ENCODE measurements at places on chromosomes 7 and 10.

DNA sequence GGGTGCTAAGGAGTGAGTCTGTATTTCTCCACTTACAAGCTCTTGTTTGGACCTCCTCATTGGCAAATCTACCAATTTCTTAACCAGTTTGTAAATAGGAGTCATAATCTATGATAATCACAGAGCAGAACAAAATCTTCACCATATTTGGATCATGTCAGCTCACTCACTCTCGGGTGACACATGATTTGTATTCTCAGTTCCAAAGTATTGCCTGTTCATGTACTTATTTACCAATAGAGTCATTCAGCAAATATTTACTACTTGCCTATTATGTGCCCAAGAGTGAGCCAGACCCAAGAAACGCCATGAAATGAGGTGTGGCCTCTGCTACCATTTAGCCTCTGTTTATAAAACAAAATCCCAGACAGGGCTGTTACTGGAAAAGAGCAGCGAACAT is 114.8 kb downstream of the TSPAN12 start:
- no peak for DNase-seq

- no peak for DNase-seq
These were observed 152.7 kb downstream of the ZNF438 start for GRCh38 chr10:30878920-30879319.

GRCh38 chr10:33208166-33208565 is 126.3 kb downstream of the NRP1 start:
- no peak for DNase-seq

- DNase-seq = no peak
These were observed 15.4 kb downstream of the CLCN1 start for GRCh38 chr7:143331179-143331801.

GRCh38 chr10:104054430-104054829 is 31.2 kb downstream of the COL17A1 start:
- DNase-seq = no peak

- DNase-seq = no peak
These were observed 415.0 kb upstream of the NPVF start for GRCh38 chr7:25643286-25643685.

DNA sequence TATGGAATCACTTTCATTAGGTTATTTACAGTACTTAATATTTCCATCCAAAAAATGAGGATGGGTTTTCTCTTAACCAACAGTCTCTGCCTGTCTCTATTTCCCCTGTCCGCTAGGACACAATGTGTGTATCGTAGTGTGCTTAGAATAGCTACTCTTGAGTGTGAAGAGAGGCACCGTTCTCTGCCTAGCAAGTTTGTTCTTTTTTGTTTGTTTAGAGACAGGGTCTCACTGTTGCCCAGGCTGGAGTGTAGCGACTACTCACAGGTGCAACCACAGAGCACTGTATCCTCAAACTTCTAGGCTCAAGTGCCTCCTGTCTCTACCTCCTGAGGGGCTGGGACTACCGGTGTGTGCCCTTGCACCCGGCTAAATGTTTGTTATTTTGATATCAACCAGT is 121.9 kb downstream of the ANK3 start:
- DNase-seq = no peak

DNA sequence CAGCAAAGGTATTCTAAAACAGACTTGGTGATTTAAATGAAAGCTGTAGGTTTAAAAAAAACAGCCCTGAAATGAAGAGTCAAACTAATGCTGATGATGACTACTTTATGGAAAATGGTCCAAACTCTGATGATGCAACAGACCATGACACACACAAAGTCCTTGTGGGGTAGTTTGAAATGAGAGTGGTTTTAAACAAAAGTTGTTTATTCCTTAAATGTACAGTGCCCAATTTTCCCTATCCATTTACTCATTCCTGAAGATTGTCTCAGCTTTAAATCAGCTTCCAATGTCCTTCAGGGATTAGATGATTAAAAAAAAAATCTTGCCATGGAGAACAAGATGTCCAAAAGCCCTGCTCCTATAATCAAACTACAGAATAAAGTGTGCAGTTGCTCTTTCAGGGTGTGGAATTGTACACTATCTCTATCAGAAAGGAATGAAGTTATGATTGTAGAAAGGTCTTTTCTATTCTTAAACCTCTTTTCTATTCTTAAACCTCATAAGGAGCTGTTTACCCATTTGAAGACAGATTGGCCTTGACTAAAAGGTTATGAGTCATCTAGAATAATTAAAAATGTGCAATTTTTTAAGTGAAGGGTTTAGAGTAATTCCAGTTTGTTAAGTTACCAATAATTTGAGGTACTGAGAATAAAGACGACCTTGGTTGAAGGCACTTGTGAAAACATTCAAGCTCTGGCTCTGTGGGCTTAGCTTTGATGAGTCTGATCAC is 70.2 kb upstream of the ITGA8 start:
- no peak for DNase-seq

GRCh38 chr10:63553031-63553430 is 31.8 kb downstream of the REEP3 start:
- DNase-seq = no peak

DNA sequence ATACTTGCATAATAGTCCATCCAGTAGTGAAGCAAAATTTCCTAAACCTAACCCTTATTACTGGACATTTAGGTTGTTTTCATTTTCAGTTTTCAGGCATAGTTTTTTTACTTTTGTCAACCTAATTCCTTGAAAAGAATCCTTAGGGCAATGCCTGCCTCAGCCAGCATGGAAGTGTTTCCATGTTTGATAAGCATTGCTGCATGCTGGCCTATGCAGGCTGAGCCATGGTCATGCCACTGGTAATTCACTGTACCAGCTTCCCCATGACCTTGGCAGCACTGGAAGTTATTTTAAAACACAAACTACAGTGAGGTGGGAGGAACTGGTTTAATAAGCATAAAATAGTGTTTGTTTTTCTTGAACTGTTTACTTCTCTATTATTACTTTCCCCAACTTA is 27.8 kb upstream of the PLCE1 start:
- DNase-seq = no peak

GRCh38 chr10:52135101-52135500 is 179.0 kb upstream of the DKK1 start:
- DNase-seq = no peak

DNA sequence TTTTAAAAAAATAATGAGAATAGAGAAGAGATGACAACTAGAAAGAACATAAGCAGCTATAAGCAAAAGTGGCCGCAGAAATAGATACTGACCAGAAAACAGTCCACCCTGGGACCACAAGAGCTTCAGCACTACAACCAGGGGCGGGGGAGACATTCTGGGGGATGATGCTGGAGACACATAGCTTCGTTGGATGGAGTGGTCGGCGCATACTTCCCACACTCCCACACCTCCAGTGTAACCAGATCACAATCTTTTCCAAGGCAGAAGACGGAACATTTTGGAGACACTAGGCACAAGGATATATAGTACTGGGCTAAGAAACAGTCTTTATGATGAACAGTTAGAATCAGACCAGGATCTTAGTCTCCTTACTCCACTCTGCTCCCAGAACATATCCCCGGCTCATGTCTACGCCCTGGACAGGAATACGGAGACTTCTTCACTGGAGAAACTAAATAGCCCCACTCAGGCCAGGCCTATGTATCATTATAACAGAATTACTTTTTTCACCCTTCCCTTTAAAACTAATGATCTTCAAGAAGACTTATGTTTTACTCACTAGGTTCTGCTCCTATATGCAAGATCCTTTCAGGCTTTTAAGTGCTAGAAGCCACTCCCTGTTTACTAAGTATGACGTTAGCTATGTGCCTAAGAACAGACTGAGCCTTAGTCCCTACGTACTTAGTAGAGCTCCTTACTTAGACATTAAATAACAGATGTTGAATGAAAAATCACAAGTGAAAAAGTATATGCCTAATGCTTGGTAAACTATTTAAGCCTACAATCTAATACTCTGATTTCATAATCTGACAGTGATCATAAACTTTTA is 169.6 kb downstream of the SRPK2 start:
- DNase-seq = no peak

- DNase-seq = no peak
These were observed 125.3 kb downstream of the DYNC1I1 start for GRCh38 chr7:95897557-95898251.

GRCh38 chr10:34491678-34492077 is 323.4 kb downstream of the PARD3 start:
- DNase-seq = no peak
